ENCODE measurements at places on chromosomes 7 and 10.

- no peak for DNase-seq
Measured at GRCh38 chr7:83532219-83532618, 116.7 kb downstream of the SEMA3E start.

DNA sequence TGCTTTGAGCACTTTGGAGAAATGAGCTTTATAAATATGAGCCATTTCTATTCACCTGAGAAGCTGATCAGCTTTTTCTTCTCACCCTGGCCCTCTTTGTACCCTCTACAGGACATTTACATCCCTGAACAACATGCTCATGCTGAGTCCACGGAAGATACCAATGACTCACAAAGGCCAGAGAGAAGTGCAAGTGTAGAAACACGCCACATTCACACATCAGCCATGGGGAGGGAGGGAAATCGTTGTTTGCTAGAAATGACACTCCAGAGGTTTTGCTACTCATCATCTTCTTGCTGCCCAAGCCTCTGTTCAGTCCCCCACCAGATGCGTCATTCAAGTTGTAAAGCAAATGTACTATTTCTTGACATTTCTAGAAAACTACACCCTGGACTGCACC is 2.8 kb upstream of the UCN3 start:
- DNase-seq, result no peak

DNA sequence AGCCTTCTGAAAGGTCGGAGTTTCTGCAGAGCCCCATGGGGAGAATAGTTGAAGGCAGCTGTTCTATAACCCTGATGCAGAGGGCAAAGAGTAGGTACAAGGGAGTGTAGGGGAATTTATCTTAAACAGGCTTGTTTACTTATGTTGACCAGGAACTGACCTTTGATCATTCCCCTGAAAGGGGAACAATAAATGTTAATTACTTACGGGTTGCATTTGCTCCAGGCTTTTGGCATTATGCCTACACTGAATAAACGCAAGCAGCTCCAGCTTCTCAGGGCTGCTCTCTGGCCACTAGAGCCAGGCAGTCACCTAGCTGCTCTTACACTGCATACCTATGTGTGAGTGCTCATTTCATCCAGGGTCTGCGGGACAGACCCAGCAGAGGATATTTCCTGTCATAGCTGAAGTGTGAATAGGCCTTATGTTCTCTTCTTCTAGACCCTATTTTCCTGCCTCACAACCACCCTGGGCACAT is 26.9 kb upstream of the ABCA13 start:
- DNase-seq, result no peak

DNA sequence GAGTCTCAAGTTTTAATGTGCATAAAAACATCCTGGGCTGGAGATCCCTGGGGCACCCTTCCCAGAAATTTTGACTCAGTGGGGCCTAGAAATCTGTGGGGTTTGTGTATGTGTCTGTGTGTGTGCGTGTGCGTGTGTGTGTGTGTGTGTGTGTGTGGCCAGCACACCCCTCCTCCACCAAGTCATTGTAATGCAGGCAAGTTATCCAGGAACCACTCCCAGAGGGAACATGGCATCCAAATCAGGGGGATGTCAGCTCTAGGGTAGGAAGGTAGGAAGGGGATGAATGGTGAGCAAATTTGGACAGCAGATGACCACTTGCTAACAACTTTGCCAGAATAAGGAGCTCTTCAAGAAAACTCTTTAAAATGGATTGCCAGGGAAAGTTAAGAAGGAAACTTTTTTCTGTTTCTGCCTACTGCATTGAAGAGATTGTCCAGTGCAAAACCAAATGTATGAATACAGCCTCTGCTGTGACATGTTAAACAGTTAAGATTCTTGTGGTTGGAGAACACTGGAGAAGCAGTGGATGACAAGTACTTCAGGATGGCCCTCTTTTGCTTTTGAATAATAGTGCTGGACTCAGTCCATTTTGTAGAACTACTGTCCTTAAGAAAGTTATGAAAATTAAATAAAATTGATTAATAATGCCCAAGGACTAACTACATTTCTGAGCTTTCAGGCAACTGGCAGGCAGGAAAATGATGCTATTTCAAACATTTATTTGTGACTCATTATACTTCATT is 12.3 kb downstream of the STAMBPL1 start:
- no peak for DNase-seq

- no peak for DNase-seq
Measured at GRCh38 chr7:36600869-36601530, 123.3 kb downstream of the AOAH start.

- DNase-seq, result no peak
Measured at GRCh38 chr7:51802718-51803117, 486.1 kb upstream of the COBL start.

DNA sequence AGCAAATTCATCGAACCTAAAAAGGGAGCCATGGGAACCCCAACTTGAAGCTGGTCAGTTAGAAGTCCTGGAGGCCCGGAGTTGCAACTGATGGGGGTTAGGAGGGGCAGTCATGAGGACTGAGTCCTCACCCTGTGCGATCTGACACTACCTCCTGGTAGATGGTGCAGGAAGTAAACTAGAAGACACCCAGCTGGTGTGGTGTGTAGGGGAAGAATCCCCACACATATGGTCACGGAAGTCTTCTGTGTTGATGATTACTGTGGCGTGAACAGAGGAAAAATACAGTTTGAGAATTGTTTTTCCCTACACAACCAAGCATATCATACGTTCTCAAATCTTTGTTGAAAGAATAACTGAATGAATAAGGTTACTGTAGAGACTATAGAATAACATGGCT is 164.6 kb upstream of the KCTD7 start:
- no peak for DNase-seq

DNA sequence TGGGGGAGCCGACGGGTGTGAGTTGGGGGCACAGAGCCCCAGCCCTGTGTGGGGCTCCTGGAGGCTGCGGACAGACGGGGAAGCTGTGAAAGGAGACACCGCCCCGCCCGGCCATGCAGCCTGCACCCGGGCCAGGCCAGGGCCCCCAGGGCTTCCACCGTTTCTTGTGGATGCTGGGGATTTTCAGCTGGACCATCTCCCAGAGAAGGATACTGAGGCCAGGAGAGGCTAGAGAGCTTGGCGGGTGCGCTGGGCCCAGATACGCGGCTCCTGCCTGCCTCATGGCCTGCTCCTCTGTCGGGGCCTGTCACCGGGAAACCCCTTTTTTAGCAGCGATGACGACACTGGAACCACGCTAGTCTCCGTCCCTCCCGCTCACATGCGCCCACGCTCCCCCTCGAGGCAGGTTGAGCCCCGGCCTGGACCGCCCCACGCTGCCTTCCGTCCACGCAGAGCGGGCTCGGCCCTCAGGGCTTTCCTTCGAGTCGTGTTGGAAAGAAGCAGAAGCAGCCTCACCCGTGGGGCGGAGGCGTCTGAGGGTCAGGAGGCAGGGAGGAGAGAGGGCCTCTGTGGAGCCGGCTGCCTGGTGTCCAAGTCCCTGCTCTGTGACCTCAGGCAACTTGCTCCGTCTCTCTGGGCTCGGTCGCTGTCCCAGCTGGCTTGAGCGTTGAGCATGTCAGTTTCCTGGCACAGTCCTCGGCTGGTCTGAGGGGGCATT is 11.7 kb downstream of the TMEM184A start:
- no peak for DNase-seq

DNA sequence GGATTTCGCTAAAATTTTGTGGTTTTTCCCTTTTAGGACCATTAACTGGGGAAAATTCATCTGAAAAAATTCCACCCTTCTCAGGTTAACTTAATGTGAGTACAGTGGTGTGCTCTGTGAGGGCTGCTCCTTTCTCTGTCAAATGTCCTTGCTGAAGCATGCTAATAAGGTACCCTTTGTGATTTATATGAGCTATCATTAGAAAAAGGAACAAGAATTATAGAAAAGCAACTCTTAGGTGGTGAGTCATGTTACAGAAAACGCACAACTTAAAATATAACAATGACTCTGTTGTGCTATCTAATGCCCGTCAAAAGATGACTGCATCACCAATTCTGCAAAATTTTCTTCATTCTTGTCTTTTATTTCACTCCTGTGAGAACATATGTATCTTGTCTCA is 162.0 kb upstream of the MAGI2 start:
- DNase-seq, result no peak

- DNase-seq, result no peak
Measured at GRCh38 chr10:42638821-42639270, 476 bp upstream of the ZNF33B start.
